Activated B cell treated with CpG ODN at 0.5 μM for 24 hours (primary cell): ENCODE measurements at places on chromosomes 7 and 10.

DNA sequence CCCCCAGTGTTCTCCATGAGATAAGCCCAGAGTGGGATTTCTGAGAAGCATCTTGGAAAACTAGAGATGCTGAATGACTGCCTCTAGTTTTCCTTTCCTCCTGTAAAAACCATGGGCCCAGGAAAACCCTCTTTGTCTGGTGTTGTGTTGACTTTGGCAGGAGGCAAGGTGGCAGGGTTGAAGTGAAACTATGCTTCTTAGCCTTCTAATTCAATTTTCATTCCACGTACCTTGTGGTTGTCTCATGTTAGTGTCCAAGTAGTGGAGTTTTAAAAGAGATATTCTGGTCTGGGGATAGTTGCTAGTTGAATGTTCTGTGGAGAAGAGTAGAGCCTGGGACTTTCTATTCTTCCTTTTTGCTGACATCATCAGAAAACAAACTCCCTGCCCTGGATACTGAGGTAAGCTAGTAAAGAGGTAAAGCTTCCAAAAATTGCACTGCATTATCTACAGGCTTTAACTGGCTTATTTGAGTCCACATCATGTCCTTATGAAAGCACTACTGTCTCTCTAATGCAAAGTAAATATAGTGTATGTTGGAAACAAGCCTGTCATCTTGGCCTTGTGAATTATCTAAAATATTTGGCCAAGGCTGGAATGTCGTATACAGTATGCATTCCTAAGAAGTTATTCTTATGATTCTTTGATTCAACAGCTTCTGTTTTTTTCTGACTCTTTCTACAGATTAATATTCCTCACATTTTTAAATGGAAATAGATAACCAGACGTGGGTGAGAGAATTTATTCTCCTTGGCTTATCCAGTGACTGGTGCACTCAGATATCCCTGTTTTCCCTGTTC, at the start of gene OR2F2:
Gene OR2F2, plus strand, starts transcription at position 708 of the 800 bp plus-strand sequence. Its CDS starts 0 bp downstream, at position 708.
- no peak for DNase-seq

DNA sequence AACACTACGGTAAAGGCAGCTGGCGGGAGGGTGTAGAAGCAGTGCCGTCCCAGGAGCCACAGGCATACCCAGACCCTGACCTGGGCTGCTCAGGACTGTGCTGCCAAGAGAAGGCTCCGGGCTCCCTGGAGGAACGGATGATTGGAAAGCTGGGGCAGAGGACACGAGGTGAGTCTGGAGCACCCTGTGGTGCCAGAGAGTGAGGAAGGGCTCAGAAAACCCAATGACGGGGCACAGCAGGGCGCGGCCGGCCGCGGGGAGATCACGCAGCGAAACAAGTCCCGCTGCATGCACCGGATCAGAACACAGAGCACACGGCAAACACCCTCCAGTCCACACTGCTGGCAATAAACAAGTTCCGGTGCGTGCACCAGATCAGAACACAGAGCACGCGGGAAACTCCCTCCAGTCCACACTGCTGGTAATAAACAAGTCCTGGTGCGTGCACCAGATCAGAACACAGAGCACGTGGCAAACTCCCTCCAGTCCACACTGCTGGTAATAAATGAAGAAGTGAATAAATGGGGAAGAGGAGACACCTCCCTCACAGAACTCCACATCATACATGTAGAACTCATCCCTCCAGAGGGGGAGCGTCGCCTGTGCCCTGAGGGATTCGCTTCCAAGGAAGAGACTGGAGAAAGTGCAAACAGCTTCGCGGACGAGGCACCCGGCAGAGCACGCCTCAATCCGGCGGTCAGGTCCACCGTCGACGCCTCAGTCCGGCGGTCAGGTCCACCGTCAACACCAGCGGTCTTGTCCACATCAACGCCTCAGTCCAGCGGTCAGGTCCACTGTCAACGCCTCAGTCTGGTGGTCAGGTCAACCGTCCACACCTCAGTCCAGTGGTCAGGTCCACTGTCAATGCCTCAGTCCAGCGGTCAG, 265.0 kb downstream of the MAD1L1 start:
- no peak for DNase-seq

DNA sequence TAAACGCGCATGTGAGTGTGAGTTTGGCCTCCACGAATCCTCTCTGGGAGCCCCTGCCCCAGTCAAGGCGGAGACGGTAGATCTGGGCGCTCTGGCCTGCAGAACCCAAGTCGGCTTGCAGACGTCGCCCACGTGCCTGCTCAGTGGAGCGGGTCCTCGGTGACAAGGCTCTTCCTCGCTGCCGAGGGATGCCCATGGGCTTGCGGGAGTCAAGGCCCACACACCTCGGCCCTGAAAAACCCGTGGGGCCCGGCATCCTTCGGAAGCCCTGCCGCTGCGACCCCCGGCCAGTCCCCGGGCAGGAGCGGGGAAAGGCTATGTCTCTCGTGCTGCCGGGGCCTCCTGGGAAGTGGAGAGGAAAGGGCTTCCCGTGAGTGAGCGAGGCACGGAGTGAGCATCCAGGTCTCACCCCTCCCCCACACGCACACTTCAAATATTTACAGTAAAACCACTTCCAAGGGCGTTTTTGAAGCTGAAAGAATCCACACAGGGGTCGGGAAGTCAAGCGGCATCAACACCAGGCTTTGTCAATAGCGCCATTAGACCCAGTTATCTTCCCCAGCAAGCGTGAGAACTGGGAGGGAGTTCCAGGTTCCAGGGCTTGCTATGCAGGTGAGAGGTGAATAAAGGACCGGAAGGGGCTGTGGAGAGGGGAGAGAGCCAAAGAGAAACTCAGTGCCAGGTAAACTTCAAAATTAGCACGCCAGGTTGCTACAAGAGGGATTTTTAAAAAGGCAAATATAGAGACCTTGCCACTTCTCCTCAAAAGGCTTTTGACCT, 1.1 kb upstream of the MNX1 start:
- no peak for DNase-seq

DNA sequence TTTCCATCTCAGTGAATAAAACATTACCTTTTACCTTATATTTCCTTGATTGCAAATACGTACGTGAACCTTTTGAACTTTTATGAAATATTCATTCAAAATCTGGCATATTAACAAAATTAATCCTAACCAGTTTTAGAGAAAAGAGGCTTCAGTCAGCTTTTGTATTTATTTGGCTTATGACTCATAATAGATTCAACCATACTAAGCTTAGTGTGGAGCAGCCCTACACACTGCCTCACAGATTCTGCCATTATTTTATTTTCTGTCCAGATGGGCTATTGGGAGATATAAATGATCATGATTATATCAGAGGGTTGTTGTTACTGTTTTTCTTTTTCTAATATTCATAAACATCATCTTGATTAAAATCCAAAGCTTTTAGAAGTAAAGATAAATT, 325.5 kb downstream of the GPR37 start:
- no peak for DNase-seq

GRCh38 chr10:96688789-96689188, 31.5 kb downstream of the PIK3AP1 start:
- no peak for DNase-seq
